ENCODE measurements at places on chromosomes 5 and 9.

- peak; percentile 68 for DNase-seq
Measured at GRCh38 chr5:108788142-108788541, 40.4 kb downstream of the FER start.

DNA sequence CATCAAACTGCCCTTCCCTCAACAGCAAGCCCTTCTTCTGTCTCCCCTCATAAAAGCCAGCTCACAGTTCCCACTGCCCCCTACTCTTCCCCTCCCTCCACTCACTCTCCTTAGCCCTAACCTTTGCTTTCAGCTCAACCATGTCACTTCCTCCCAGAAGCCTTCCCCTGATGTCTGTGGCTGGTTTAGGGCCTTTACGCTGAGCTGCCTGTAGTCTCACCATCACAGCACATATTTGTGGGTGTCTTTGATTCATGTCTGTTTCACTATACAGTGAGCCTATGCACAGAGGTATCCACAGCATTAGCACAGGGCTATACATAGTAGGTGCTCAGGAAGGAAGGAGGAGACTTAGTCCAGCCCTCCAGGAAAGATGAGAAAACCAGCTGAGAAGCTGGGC lies 34.7 kb downstream of the C9orf50 start:
- DNase-seq: no peak

GRCh38 chr5:172090976-172091547 lies 84.6 kb upstream of the FBXW11 start:
- no peak for DNase-seq

DNA sequence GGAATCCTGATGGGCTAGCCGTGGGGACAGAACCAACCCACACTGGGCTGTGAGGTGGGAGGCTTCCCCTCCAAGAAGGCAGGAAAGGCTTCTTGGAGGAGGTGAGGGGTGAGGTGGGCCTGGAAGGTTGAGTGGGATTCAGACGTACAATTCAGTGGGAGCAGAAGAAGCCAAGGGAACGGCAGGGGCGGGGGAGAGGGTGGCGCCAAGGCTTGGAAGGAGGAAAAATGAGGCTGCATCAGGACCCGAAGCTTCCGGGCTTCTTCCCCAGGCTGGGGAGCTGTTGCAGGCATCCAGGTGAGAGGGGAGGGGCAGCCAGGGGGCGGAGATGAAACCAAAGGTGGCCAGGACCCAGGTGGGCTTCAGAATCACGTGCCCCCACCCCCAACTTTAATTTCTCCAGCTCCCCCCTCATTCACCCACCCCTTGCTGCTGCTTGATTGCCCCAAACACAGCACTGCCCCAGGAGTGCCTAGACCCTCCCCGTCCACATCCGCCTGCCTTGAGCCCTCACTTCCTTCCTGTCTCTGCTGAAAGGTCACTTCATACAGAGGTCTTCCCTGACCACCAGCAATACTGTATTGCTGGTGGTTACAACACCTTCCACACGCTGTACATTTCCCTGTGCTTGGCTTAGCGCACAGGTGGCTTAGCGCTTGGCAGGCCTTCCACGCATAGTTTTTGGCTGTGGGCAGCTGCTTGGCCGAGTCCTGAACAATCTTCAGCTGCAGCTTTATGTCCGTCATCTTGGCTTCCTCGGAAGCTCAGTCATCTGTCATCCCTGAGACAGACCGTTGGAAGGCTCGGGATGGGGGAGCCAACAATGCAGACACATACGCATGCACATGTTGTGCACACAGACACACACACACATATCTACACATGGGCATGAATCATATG lies 193.5 kb downstream of the RGS3 start:
- no peak for DNase-seq

GRCh38 chr5:126449751-126450271 lies 26.6 kb downstream of the GRAMD2B start:
- DNase-seq: no peak

- DNase-seq: no peak
Measured at GRCh38 chr5:138752341-138752950, 779 bp upstream of the CTNNA1 start.

- DNase-seq: no peak
Measured at GRCh38 chr5:123753937-123754891, 242.2 kb downstream of the CSNK1G3 start.

DNA sequence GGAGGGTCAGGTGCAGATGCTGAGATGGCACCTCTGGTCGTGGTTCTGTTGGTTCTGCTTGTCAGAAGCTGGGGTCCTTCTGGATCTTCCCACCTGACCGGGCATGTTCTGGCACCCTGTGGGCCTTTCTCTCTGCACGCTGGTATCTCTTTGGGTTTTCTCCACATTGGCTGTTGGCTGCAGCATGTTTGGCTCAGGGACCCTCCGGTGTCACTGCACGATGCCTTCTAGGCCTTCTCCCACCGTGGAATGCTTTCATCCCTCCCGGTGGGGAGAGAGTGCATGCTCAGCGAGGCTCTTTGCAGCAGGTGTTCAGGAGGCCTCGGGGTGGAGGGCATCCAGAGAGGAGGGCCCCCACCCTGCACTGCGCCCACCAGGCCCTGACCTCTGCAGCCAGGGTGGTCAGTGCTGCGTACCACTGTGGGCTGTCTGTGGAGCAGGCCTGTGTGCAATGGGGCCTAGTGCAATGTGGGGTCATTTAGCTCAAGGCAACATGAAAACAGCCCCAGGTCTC lies 119.4 kb downstream of the WNK2 start:
- DNase-seq: no peak

DNA sequence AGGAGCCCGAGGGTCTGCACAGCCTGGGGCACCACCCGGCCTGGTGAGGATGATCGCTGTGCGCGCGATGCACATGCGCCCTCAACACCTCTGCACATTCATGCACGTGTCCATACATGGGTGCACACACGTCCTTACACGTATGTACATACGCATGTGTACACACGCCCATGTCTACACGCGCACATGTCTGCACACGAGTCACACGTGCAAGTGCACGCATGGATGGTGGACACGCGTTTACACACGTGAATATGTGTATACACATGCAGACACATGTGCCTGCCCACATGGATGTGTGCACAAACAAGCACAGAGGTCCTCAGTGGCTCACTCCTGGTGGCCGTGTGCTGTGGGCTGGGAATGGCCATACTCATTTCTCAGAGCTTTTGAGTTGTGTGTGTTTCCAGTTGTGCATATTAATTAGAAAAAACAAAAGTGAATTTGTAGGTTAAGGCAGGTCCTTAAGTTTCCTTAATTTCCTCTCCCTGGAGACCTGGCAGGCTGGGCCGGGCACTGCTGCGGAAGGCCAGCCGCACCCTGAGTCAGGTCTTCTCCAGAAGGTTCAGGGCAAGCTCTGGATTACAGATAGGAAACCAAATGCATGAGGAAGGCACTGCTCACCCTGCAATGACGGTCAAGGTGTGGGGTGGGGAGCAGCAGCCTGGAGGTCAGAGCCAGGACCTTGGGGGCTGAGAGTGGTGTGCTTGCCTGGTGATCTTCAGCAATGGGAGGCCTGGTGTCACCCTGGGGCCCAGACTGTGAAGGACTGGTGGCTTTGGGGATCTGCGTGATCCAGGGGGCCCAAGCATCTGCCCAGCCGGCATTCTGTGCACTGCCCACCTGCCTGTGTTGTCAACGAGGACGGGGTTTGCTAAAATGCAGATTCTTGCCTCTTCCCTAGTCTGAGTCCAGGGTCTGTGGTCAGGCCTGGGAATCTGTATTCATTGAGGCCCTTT lies 1.3 kb upstream of the RNU6ATAC start:
- no peak for DNase-seq

DNA sequence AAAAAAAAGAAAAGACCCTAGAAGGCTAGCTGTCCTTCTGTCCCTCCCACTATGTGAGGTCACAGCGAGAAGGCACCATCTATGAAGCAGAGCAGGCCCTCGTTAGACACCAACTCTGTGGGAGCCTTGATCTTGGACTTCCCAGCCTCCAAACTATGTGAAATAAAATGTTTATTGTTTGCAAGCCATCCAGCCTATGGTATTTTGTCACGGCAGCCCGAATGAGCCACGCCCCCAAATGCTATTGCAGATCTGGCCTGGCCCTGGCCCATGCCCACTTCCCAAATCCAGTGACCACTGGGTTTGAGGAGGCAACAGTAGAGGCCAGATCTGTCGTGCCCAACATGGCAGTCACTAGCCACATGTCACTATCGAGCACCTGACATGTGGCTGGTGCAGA lies 10.8 kb downstream of the STK10 start:
- DNase-seq: no peak

GRCh38 chr9:21967702-21968101 lies 26.5 kb downstream of the CDKN2A start:
- DNase-seq: no peak

- DNase-seq: no peak
Measured at GRCh38 chr5:111398013-111398412, 114.3 kb downstream of the STARD4 start.

DNA sequence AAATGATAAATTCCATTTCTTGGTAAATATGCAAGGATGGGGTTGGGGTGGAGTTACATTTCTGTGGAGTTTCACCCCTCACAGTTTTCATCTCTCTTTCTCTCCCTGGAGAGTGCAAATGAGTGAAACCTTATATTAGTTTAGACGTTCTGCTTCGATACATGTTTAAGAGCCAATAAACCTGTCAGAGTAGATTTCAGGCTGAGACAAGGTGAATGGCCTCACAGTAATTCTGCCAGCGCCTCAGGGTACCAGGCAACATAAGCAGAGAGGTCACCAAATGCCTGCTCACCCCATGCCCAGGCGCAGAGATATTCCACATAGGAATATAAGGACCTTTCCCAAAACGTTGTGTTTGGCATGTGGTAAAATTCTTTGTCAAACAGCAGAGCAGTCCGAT lies 154.9 kb upstream of the VLDLR start:
- DNase-seq: no peak

GRCh38 chr9:11199335-11199734 lies 586.5 kb upstream of the PTPRD start:
- DNase-seq: no peak

- DNase-seq: no peak
Measured at GRCh38 chr9:14316602-14317300, 2.8 kb upstream of the NFIB start.

GRCh38 chr5:104817127-104817526 lies 1254.5 kb upstream of the NUDT12 start:
- no peak for DNase-seq

DNA sequence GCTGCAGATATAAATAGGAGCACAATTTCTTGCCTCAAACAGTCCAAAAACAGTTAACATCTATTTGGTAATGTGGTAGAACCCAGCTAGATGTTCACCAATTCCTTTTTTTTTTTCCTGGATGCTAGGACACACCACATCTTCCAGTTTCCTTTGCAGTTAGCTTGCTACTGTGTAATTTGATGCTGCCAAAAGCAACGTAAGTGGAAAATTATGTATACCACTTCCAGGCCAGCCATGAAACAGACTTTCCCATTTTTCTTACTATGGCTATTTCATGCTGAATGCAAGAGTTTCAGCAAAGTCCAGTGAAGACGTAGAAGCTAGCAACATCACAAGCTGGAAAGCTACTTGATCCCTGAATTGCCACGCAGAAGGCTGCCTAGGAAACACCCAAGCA lies 667.2 kb downstream of the TLE1 start:
- no peak for DNase-seq

DNA sequence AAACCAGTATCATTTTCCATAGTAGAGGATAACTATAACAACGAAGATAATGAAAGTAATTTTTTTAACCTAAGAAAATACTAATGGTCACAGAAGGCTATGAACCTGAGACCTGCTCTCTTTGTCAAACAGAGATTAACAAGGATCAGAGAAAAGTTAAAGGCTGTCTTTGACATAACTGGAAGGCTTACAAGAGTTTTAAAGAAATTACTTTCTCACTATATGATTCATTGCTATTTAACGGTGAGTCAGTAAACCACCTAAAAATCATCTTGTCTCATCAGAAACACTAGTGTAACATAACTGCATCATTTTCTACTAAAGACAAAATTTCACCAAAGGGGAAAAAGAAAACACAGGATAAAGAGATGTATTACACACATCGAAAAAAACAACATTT lies 19.3 kb downstream of the MLANA start:
- no peak for DNase-seq

DNA sequence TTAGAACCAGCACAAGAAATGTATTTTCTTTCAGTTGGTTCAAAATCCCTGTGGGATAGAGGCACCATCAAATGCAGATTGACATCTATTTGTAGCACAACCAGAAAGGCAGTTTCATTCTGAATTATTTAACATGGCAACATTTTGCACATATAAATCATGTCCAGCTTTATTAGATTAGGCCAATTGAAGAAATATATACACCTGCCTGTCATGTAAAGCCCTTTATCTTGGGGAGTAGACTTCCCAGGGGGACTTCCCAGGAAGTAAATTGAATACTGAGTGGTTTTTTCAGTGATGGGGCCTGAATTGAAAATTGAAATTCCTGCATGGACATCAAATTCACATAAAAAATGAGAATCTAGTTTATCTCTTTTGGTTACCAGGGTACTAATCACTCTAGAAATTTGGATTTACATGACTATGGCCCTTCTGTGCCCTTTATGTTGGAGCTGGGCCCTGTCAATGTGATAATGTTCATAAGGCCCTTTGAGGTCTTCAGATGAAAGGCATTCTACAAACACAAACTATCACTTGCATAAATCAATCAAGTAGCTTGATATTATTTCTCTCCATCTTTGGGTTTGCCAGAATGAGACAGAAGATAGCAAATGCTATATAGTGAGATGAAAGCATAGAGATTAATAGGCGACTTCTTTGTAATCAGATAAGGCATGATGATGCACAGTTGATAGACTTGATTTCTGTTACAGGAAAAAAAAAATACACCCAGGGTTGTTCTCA lies 26.2 kb upstream of the ZNF608 start:
- no peak for DNase-seq

DNA sequence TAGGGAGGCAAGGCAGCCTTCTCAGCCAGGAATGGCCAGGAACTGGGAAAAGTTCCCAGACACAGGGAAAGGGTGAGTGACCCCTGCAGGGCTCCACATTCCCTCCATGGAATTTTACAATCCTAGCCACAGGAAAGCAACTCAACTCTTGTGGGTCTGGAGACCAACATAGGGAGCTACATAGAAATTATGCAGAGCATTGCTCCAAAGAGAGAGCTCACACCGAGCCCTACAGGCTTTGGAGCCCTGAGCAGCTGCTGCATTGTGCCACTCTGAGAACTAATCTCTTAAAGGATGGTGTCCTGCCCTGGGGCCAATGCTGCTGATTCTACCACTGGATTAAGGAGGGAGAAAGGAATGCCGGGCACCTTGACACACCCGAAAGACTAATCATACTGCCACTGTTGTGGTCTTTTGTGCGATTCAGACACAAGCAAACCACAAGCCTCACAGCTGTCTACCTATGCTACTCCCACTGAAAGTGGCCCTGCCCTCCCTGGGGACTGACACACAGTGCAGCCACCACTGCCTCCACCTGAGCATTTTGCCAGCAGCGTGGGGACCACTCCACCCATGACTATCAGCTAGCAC lies 1089.8 kb upstream of the NUDT12 start:
- no peak for DNase-seq

Measured in C1 segment of cervical spinal cord (tissue), 14 donors.